ENCODE measurements at places on chromosomes 13 and 19.

DNA sequence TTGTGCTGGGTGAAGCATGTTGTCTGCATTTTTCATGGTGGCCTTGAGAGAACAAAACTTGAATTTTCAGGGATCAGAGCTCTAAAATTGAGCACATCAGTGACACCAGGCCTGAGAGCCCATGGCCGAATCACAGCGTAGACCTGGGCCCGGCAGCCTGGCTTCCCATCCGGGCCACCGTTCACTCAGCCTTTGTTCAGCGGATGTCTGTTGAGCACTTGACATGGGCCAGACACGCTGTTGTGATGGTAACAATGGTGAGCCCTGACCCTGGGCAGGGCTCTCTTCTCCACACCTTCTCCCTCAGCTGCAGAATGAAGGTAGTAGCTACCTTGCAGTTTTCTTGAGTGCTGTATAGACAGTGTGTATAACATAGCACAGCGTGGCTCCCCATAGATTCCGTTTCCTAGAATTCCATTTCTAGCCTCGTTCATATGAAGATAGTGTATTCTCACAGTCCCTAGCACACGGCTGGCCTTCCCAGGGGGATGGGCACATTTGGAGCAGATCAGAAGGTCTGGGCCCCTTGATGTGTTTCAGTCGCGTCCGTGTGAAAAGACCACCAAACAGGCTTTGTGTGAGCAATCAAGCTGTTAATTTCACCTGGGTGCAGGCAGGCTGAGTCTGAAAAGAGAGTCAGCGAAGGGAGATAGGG is 75.3 kb downstream of the RAB20 start:
- no peak for DNase-seq

DNA sequence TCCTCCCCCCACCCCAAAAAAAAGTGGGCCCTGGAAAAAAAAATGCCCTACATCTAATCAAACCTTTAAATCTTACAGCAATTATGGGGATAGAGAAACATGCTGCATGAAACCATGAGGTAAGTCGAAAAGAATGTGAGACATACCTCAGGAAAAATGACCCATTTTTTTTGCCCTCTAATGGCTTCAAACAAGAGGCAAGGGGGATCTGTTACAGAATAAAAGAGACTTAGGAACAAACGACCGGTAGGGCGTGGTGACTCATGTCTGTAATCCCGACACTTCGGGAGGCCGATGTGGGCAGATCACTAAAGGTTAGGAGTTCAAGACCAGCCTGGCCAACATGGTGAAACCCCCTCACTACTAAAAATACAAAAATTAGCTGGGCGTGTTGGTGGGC is 8.4 kb downstream of the RGL3 start:
- DNase-seq: no peak

- DNase-seq: no peak
Observed at GRCh38 chr13:80787604-80788003, 446.7 kb upstream of the SPRY2 start.

- DNase-seq: peak; percentile 82
Observed at GRCh38 chr13:42272115-42272803, at the start of gene AKAP11. Gene AKAP11, plus strand, starts transcription at chr13:42272152. Its CDS starts 14,197 bp downstream, at chr13:42286349.

DNA sequence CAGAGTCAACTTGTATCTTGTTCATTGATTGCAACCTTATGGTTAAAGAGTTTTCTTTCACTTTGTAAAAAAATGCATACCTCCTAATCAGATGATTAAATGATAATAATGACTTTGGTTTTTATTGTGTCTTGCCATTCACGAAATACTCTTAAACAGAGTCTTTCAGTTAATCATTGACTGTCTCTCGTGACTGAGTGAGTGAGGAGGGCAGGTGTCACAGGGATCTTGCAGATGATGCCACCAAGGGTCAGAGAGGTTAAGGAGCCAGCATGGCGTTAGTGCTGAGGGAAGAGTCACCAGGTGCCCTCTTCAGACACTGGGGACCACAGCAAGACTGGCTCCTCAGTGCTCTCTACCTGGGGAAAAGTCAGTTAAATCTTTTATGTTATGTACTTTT is 8.0 kb downstream of the GPATCH1 start:
- DNase-seq: no peak
